ENCODE measurements at places on chromosomes 16 and 17. TPM values are rescaled to one million over a fixed set of nuclear protein-coding genes. Genes with fewer than 3 reads are reported as not detected.

DNA sequence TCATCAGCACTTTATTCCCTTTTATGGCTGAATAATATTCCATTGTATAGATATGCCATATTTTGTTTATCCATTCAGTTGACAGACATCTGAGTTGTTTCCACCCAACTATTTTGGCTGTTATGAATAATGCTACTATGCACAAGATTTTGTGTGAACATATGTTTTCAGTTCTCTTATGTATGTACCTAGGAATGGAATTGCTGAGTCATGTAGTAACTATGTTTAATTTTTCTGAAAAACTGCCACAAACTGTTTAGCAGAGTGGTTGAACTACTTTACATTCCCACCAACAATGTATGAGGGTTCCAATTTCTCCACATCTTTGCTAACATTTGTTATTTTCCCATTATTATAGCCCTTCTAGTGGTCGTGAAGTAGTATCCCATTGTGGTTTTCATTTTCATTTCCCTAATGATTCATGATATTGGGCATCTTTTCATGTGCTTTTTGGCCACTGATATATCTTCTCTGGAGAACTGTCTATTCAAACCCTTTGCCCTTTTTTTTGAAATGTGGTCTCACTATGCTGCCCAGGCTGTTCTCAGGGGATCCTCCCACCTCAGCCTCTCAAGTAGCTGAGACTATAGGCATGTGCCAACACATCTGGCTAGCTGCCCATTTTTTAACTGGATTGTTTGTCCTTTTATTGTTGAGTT lies 26.3 kb downstream of the SMURF2 start:
- DNase-seq, result no peak

DNA sequence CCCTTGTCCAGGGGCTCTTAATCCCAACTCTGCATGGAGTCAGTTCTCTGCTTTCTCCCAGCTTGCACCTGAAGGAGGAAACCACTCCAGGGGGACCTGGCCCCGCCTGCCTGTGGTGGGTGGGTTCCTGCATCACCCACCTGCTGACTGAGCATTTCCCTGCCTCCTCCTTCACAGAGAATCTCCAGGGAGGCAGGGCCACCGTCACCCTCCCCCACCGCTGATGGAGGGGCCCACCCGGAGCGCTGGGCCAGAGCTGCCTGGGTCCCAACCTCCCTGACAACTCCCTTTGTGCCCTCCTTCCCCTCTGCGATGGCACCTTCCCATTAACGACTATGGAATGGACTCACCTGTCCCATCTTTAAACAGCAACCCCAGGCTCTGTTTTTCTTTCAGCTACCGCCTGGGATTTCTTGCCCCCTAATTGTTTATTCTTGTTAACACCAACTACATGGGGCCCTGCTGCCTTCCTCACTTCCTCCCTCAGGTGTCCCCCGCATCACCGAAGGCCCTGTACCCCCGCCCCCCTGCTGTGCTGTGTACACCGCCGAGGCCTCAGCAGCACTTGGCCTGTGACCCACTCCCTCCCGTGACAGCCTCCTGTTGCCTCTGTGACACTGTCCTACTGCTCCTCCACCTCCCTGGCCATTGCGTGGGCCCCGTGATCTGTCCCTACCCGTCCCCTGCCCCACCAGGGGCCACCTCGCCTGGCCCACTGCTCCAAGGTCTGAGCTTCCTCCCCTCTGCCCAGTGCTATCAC lies 842 bp upstream of the TEDC2 start:
- DNase-seq, result no peak

GRCh38 chr16:49578435-49579024 lies 204.9 kb downstream of the C16orf78 start:
- no peak for DNase-seq

The ZSCAN10 gene
- not detected for total RNA-seq

- DNase-seq, result no peak
Measured at GRCh38 chr17:9937901-9938300, 32.8 kb upstream of the RCVRN start.

GRCh38 chr17:39769974-39770587 lies 32.3 kb downstream of the GRB7 start:
- DNase-seq, result peak; percentile 70

The ABCC12 gene
- total RNA-seq, result not detected

The KPNB1 gene
- total RNA-seq, result 188 TPM

- DNase-seq, result no peak
Measured at GRCh38 chr16:13795131-13795530, 124.8 kb upstream of the ERCC4 start.

Data from Caki2 (cell line).